ENCODE measurements at places on chromosomes 7 and 10.

- DNase-seq, result no peak
Measured at GRCh38 chr7:69994218-69994617, 395.9 kb downstream of the AUTS2 start.

- peak; percentile 37 for DNase-seq
Measured at GRCh38 chr7:138753610-138754009, 44.2 kb upstream of the TMEM213 start.

DNA sequence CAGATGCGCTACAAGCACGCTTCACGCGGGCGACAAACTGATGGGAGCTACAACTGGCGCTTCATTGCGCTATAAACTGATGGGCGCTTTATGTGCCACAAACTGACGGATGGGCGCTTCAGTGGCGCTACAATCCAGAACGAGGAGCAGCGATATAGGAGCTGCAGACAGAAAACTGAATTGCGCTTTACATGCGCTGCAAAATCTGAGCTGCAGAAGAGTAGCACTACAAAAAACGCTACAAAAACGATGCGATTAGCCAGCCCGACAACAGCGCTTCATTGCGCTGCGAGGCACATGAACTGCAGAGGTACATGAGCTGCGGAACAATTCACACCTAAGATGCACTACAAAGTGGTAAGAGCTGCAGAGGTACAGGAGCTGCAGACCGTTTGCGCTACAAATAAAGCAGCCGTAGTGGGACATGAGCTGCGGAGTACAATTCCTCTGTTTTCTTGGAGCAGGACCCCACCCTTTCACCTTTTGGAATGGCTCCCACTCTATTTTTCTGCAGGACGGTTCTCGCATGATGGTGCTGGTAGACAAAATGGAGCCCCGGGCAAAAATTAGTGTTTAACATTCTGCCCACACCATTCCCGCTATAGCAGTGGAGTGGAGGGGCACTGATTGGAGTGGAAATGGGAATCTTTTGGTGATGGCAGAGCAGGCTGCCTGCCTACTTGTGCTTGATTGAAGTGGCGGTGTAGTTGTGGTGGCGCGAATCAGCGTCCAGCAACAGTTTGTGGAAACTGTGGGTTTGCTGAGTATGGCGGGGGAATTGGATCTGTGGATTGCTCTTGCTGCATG lies 1.2 kb upstream of the SGCE start:
- peak; percentile 57 for DNase-seq

GRCh38 chr7:134643131-134643530 lies 3.5 kb upstream of the BPGM start:
- no peak for DNase-seq

GRCh38 chr10:3893901-3894563 lies 109.0 kb upstream of the KLF6 start:
- peak; percentile 78 for DNase-seq

- no peak for DNase-seq
Measured at GRCh38 chr7:4207011-4207410, 475.1 kb upstream of the FOXK1 start.
